ENCODE measurements at places on chromosomes 2 and 18.

DNA sequence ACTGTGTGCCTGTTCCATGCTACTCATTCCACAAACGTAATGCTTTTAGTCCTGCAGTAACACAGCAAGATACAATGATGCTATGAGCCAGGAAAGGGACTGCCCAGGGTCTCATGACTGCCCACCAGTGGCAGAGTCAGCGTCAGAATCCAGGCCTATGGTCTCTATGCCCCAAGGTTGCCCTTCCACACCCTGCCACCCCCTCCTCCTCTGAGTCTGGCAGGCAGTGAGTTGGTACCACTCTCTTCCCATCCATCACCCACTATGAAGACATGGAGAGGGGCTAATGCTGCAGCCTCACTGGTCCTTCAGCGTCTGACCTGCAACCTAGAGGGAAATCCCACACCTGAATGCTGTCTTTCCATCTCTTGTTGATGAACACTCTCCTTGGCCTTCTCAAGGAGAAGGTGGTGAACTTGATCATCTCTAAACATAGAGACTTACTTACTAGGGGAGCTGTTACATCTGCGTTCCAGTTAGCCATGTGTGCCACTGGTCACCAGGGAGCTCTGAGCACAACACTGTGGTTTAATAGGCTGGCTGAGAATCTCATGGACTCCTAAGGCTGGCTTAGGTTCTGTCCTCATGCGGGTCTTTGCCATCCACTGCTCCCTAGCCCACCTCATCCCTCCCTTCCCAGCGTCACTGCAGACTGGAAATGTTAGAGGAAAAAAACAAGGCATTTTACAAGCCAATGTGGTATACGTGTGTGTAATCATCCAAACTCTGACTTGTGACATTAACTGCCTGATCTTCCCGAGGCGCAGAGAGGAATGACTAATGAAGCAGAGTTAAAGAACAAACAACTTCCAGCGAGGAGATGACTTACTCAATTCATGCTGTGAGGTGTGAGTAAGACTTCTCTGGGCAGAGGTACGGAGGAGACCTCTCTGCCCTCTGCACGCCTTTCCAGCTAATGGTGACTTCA lies 28.8 kb downstream of the STEAP3 start:
- no peak for DNase-seq

DNA sequence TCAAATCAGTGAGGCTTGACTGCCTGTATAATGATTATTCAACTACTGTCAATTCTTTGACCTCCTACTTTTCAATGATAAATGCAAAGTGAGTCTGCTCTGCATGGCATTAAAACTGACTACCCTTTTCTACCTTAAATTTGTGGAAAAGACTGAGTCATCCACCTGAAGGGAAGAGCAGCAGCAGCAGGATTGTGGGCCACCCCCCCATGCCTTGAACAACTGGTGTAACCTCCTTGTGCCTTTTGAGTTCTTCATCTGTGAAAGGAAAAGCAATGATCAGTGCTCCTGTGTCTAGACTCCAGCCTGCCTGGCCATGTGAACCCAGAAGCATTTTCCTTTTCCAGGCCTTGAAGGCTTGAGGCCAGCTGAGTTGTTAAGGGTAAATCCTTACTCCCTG lies 102.9 kb downstream of the OSR1 start:
- DNase-seq = no peak

- no peak for DNase-seq
These were observed 871.0 kb downstream of the EPHA4 start for GRCh38 chr2:220701115-220701514.

- no peak for DNase-seq
These were observed 77.8 kb downstream of the PDCL3 start for GRCh38 chr2:100640431-100641124.

DNA sequence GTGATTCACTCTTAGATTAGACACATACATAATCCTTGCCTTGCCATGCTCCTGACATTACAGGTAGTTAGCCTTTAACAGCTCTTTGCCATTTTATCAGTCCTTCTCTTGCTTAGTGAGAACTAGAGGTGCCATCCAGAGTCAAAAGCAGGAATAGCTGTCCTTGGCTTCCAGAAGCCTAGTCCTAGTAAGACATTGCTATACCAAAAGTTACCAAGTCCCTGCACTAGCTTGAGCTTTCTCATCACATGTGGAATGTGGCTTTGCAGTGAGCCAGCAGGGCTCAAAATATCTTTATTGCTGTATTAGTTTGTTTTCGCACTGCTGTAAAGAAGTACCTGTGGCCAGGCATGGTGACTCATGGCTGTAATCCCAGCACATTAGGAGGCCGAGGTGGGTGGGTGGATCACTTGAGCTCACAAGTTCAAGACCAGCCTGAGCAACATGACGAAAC lies 104.7 kb upstream of the NOSTRIN start:
- DNase-seq = no peak

- no peak for DNase-seq
These were observed 127.8 kb downstream of the ARHGAP28 start for GRCh38 chr18:6857300-6857699.

GRCh38 chr2:218981881-218982585 lies 3.0 kb downstream of the FEV start:
- peak; percentile 12 for DNase-seq

DNA sequence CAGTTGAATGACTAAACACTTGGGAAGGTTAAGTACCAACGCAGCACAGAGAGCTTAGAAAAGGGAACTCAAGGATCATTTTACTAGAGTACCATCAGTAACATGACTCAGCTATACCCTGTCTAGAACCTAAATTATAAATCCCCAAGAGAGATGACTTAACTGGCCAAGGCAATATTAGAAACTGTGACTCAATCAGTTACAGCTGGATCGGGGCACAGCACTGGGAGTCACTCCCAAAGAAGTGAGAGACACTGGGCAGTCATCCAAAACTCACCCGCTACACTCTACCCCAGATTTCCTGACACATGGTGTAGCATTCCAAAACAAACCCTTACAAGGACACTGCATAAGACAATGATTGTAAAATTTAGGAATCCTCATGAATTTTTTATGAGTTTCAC lies 17.7 kb downstream of the IWS1 start:
- DNase-seq = peak; percentile 79
